CD4-positive, alpha-beta T cell treated with Interleukin-15 for 1 hour (primary cell): ENCODE measurements at places on chromosomes 5 and 9.

DNA sequence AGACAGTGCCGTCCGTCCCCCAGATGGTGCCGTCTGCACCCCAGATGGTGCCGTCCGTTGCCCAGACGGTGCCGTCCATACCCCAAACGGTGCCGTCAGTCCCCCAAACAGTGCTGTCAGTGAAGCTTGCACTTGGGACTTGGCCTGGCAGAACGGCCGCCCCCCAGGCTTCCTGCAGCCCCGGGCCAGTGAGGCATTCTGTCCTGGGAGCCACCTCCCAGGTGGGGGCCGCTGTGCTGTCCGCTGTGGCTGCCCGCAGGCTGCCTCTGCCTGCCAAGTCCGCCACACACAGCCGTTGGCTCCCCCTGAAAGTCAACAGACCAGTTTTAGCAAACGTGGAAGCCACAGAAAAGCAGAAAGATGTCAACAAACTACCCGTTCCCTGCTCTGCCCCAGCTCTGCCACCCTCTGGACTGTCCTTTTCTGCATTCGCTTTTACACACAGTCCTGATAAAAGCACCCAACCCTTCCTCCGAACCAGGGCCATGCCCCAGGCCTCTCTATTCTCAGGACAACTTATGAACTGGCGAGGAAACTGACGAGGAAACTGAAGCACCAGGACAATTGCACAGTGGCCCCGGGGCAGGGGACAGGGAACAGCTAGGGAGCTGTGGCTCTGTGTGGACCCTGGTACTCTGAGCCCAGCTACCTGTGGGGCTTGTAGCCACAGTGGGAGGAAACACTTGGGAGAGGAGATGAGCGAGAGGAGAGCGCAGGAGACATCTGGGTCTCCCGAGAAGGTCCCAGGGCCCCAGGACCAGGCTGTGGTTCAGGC lies 39.6 kb upstream of the RXRA start:
- DNase-seq: no peak

DNA sequence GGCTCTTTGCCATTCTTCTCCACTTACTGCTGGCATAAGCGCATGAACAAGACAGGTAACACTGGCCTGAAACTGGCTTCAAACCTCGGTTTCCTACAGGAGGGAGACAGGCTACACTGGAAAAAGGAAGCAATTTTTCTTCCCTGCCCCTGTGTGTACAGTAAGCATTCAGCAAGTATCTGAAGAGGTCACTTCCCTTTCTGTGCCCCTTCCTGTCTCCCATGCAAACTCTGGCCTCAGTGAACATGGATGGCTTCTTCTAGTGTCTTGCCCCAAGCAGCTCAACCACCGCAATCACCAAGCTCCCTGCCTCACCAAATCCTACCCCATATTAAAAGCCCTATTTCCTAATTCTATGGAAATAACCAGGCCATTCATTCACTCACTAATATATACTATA lies 42.4 kb downstream of the SERINC5 start:
- DNase-seq: no peak

DNA sequence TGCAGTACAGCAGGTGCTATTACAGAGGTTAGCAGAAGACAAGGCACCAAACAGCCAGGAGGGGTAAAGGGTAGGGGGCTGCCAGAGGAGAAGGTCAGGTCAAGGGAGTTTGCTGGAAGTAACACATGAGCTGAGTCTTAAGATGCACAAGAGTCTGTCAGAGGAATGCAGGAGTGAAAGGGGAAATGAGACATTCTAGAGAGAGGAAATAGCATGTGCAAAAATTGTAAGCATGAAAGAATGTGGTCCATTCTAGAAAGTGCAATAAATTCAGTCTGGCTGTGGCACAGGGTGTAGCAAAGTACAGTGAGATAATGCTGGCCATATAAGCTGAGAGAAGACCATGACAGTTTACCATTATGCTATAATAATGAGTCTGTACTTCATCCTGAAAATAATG lies 6.6 kb downstream of the GOLGA1 start:
- no peak for DNase-seq

DNA sequence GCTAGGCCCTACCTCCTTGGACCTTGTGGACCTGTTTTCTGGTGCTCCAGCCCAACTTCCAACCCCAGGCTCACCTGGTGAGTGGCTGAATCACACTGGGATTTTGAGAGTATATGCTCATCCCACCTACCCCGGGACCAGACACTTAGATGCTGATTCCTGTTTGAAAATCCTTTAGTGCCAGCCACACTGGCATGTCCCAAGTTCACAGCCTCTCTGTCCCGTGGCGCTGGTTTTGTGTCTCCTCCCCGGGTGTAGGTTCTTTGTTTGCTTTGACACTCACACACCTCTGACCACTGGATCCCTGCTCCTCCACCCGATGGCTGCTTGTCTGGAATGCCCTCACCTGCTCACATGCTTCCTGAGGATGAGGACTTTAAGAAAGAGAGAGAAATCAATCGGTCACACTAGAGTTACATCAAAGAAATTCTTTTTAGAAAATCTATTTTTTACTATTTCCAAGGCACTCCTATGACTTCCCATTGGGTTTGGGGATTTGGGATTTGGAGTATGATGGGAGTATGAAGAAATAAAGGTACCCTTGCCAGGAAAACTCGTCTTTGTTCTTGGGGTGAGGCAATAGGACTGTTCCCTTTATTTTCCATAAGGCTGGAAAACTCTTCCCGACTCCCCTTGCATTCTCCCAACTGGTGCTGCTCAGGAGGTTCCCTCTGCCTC lies 7.3 kb upstream of the SLC25A48 start:
- no peak for DNase-seq

GRCh38 chr9:21336457-21336856 lies 1.3 kb upstream of the KLHL9 start:
- DNase-seq: no peak
